ENCODE measurements at places on chromosomes 7 and 10.

- no peak for DNase-seq
Measured at GRCh38 chr7:90025771-90026170, 128.5 kb upstream of the STEAP1 start.

- DNase-seq, result no peak
Measured at GRCh38 chr10:55476129-55476528, 675.1 kb upstream of the PCDH15 start.

GRCh38 chr7:5528071-5528814, 104.6 kb upstream of the TNRC18 start:
- no peak for DNase-seq

DNA sequence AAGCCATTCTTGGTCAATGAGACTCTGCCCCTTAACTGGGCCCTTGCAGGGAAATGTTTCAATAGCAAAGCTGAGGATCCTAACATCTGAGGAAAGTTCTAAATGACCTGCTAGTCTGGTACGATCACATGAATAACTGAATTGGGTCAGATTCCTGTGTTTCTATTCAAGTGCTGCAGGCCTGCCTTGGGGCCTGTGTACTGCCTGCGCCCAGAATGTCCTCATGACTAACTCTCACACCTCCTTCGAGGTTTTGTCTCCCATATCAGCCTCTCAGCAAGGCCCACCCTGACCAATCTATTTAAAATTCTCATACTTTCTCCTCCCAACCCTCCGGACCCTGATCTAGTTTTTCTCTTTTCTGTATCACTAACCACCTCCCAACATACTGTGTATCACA, 4.4 kb downstream of the JAZF1 start:
- DNase-seq, result no peak

GRCh38 chr7:104652434-104652833, 324.0 kb downstream of the LHFPL3 start:
- no peak for DNase-seq

GRCh38 chr10:110444004-110444337, 53.7 kb upstream of the DUSP5 start:
- no peak for DNase-seq

- no peak for DNase-seq
Measured at GRCh38 chr10:79038841-79039201, 29.9 kb upstream of the ZMIZ1 start.
